ENCODE measurements at places on chromosomes 12 and 14. TPM values are rescaled to one million over a fixed set of nuclear protein-coding genes. Genes with fewer than 3 reads are reported as not detected.

Gene DLK1
- 1.2 TPM for total RNA-seq

DNA sequence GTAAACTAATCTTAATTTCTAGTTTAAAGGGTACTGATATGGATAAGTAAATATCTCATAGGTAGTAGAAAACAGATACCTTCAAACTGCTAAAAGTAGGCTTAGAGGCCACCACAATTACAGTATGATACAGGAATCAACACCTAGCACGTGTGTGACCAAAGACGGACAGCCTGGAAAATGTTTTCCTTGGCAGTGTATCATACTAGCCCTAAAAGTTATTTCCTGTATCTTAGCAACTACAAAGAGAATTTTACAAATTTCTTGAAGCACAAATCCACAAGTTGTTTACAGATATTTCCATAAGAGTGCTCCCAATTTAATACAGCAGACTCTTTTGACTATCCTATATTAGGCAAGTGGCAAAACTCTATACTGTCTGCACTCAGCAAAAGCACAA is 106.0 kb downstream of the ITPR2 start:
- no peak for DNase-seq

DNA sequence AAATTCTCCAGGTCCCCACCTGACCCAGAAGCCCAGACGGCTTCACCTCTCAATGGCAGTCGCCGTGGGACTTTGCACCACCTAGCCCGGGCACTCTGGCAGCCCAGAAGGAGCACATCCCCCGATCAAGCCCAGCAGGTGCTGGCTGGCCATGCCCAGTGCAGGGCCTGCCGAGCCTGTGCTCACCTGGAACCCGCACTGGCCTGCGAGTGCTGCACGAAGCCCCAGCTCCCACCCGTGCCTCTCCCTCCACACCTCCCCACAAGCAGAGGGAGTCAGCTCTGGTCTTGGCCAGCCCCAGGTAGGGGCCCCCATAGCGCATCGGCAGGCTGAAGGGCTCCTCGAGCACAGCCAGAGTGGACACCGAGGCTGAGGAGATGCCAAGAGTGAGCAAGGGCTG is 144.5 kb downstream of the NUBPL start:
- no peak for DNase-seq

DNA sequence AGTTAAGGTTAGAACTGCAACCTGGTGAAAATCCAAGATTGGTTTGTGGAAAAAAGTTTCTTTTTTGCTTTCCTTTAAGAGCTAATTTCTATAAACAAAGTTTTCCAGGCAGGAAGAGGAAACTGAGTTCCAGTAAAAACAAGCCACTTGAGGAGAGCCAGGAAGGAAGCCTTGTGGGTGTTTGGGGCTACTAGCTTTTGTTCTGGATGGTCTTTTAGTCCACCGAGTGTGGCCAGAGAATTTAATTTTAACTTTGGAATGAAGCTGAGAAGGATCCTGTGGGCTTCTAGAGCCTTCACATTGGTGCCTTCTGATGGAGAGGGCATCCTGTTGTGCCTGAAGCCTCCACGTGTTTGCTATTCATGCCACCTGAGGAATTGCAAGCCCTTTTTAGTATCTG is 327.9 kb downstream of the C12orf75 start:
- no peak for DNase-seq

DNA sequence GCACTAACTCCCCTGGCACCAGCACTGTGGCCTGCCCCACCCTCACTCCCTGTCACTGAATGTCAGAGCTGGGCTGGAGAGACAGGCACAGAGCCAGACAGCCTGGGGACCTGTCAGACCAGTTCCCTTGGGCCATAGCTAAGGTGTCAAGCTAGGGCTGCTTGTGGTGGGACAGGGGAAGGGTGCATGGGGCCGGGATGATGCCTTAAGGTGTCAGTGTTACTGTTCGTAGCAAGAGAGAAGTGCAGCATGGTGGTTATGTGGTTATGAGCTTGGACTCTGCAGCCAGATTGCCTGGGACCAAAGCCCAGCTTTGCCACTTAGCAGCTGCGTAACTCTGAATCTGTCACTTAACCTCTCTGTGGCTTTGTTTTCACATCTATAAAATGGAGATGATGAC is 3.8 kb downstream of the RAPGEF3 start:
- peak; percentile 77 for DNase-seq

DNA sequence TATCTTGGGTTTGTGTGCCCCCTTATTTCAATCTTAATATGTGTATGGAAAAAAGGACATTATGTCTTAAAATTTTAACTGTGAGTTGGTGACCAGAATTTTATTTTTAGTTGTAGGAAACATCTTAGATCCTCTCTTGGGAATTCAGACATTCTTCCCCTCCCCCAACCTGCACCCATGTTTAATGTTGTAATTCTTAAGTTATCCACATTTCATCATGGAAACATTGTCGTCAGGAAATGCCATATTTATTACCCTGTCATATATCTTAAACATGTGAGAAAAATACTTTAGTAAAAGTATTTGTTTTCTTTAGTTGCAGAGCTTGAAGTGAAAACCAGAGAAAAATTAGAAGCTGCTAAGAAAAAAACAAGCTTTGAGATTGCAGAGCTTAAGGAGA is 30.3 kb downstream of the YEATS4 start:
- DNase-seq: no peak

Gene CIROP
- not detected for total RNA-seq

Gene RNU4-1
- 3,560 TPM for total RNA-seq

DNA sequence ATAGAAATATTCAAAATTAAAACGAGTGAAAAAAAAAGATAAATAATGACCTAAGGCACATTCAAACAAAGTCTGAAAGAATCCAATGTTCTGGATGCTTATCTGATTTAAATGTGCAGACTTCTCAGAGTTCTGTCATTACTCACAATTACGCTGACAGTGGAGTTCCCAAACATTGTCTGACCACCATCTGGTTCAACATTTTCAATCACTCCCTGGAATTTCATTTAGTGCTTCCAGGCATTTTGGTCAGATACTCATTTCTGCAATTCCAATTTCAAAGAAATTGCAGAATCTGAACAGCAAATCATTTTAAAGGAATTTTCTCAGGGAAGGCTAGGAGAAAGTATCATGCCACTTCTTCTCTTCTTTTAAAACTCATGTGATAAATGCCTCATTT is 398.2 kb upstream of the PDE3A start:
- DNase-seq: no peak

GRCh38 chr12:6266541-6266966 is 43.9 kb upstream of the PLEKHG6 start:
- DNase-seq: no peak

Gene CARMIL3
- total RNA-seq: 0.05 TPM

DNA sequence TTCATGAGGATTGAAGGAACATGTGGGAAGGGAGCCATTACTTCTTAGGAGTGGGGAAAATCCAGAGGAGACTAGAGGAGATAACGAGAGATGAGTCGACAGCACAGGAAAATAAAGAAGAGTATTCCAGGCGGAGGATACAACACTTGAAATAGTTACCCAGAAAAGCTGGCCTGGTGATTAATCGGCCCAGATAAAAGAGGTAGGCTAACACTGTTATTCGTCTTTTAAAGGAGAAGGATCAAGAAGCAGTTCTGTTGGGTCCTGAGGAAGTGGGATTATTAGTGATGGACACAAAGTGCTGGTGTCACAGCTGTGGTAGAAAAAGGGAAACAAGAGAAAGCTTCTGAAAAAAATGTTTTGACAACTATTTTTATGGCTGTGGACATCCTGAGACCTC is 425.3 kb downstream of the ZFP36L1 start:
- DNase-seq: no peak

DNA sequence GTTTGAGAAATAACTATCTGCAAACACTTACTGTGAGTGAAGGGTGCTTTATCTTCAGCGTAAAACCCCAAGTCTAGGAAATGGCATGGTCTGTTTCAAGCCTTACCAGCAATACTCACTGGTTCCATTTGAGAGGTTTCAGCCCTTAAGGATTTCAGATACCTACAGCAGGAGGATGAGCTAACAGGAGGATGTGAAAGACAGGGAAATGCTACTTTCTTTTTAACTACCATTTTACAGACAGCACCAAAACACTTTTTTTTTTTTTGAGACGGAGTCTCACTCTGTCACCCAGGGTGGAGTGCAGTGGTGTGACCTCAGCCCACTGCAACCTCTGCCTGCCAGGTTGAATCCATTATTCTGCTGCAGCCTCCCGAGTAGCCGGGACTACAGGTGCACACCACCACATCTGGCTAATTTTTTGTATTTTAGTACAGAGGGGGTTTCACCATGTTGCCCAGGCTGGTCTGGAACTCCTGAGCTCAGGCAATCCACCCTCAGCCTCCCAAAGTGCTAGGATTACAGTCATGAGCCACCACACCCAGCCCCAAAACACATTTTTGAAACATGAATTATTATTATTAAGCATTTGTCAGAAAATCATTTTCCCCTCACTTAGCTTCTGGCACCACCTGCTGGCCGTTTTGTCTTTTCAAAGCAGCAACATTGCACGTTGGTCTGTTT is 4.6 kb downstream of the MTRFR start:
- DNase-seq: no peak

DNA sequence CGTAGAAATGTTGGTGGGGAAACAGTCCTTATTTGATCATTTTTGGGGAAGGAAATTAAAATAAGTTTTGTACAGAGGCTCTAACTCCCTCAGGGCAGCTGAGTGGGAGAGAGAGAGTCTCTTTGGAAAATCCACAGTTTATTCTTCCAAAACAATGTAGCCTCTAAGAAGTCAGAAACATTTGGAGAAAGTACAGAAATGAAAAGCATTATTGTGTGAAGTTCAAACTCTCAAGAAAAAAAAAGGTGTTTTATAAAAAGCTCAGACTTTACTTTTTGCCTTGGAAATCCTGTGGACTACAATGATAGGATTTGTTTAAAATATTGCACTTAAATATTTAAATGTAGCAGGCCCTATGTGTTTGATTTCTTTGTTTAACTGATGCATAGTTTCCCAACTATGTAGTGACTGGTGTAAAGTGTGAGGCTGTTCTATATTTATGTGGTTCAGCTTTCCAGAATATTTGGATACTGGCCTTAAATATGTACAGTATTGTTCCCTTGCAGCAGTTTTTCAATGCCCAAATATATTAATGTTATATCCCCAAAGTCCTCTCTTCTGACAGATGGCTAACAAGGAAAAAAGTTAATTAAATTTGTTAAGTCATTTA is 82.0 kb upstream of the OTOGL start:
- DNase-seq: no peak

DNA sequence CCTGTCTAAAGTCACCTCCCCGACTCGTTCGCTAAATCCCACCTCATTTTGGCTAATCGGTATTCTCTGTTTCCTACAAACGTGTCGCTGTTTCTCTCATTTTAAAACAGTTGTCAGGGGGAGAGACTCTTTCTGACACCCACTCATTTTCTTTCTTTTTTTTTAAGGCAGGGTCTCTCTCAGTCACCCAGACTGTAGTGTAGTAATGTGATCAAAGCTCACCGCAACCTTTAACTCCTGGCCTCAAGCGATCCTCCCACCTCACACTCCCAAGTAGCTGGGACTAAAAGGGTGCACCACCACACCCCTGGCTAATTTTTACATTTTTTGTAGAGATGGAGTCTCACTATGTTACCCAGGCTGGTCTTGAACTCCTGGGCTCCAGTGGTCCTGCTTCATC is 19.1 kb downstream of the WDR20 start:
- DNase-seq: no peak

- peak; percentile 33 for DNase-seq
These were observed 82.8 kb downstream of the SLC25A47 start for GRCh38 chr14:100405760-100406455.

GRCh38 chr14:68232300-68233055 is 412.9 kb downstream of the RAD51B start:
- DNase-seq: no peak

GRCh38 chr14:34238610-34239009 is 223.4 kb downstream of the SPTSSA start:
- no peak for DNase-seq

Gene PMEL
- 0.75 TPM for total RNA-seq

GRCh38 chr14:23414906-23415820 is 7.1 kb upstream of the MYH6 start:
- DNase-seq: no peak

Gene LRP1-AS
- total RNA-seq: not detected

GRCh38 chr12:121530600-121531355 is 50.0 kb downstream of the KDM2B start:
- no peak for DNase-seq

- DNase-seq: no peak
These were observed 33.1 kb upstream of the MMP19 start for GRCh38 chr12:55875704-55876467.

DNA sequence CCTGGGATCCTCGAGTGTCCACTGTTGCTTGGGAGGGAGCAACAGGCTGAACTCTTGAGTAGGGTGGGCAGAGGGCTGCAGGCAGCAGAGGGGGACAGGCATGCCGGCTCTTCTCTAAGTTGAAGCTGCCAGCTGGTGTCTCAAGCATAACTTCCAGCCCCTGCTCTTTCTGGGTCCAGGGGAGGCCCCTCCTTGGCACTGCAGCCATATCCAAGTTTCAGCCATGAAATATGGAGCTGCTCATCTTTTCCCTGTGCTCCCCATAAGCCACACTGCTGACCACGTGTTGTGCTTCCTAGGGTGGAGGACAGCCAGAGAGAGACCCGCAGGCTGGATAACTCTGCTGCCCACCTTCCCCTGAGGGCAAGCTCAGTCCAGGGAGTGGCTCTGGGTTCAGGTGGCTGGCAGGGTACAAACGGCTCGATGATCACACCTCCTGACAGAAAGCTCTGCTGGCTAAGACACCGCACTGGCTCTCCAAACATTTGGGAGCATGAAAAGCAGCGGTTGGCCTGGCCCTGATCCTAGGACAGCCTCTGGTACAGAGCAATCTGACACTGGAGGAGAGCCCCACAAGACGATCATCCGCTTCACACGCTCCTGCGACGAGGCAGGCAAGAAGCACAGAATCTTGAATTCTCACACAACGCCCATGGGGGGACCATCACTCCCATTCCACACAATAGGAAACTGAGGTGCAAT is 79.6 kb downstream of the PITPNM2 start:
- no peak for DNase-seq
